ENCODE measurements at places on chromosomes 1 and 21. TPM values are rescaled to one million over a fixed set of nuclear protein-coding genes. Genes with fewer than 3 reads are reported as not detected.

The CYP4Z1 gene
- total RNA-seq: not detected

The HRNR gene
- total RNA-seq: not detected

The PADI1 gene
- total RNA-seq: not detected

The ATP1A4 gene
- not detected for total RNA-seq

The FCRL1 gene
- total RNA-seq: not detected

The GSTM5 gene
- total RNA-seq: not detected

The CXADR gene
- 0.41 TPM for total RNA-seq

The MYOC gene
- not detected for total RNA-seq

The FOXD3 gene
- 6.1 TPM for total RNA-seq

The LHX8 gene
- total RNA-seq: 1.3 TPM

The YRDC gene
- total RNA-seq: 82.0 TPM

The LDLRAD1 gene
- not detected for total RNA-seq

The CD84 gene
- total RNA-seq: not detected

The KCNJ15 gene
- 0.19 TPM for total RNA-seq

The MYOG gene
- total RNA-seq: not detected

The AMY1A gene
- not detected for total RNA-seq

The B4GALT3 gene
- 56.1 TPM for total RNA-seq

The PPCS gene
- total RNA-seq: 52.9 TPM

The TNFRSF9 gene
- 0.29 TPM for total RNA-seq

The FCRL2 gene
- total RNA-seq: not detected

The GJA9 gene
- total RNA-seq: not detected

The HTR6 gene
- total RNA-seq: 0.15 TPM

The TNNT2 gene
- total RNA-seq: 0.11 TPM

The LCE1E gene
- not detected for total RNA-seq

Measured in A375 (cell line).